DMS79 (cell line): ENCODE measurements at places on chromosomes 1 and 21.

- no peak for DNase-seq
Observed at GRCh38 chr1:157181258-157181657, 43.1 kb upstream of the ETV3 start.

- peak; percentile 30 for DNase-seq
Observed at GRCh38 chr1:160217481-160218051, 12.4 kb downstream of the PEA15 start.

GRCh38 chr21:36235058-36235582 is 78.5 kb downstream of the DOP1B start:
- no peak for DNase-seq

DNA sequence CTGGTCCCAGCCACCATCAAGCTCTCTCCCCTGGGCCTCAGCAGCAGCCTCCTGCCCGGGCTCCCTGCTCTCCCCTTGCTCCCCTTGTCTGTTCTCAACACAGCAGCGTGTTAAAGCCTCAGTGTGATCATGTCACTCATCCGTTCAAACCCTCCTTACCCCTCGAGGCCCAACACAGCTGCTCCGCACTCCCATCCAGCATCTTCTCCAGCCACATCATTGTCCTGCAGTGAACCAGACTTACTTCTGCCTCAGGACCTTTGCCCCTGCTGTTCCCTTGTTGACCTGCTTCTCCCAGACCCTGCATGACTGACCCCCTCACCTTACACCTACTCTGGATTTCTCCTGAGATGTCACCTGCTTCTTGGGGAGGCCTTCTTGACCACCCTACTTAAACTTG is 13.3 kb downstream of the CDK18 start:
- DNase-seq, result no peak

DNA sequence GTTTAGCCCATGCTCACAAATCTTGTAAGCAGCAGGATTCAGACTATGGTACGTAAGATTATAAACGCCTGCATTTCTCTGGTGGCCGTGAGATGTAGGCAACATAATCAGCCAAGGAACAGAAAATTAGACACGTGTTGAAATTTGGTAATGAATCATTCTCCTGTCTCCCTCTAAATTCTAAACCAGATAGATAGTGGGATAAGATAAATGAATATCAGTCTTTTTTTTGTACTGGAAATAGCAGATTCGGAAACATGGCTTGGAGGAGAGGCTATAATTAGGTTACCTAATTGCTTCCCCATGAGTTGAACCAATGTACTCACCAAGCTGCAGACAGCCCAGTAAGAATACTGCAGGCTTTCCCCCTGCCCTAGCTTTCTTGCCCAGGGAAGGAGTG is 172.3 kb downstream of the TGFB2 start:
- no peak for DNase-seq

- DNase-seq, result no peak
Observed at GRCh38 chr21:39317134-39318090, 4.0 kb upstream of the BRWD1 start.

- no peak for DNase-seq
Observed at GRCh38 chr1:167744901-167745300, 23.1 kb downstream of the MPZL1 start.

- DNase-seq, result no peak
Observed at GRCh38 chr1:17361687-17362086, 10.3 kb upstream of the PADI6 start.

GRCh38 chr1:113742515-113742914 is 16.8 kb downstream of the PHTF1 start:
- DNase-seq, result no peak

DNA sequence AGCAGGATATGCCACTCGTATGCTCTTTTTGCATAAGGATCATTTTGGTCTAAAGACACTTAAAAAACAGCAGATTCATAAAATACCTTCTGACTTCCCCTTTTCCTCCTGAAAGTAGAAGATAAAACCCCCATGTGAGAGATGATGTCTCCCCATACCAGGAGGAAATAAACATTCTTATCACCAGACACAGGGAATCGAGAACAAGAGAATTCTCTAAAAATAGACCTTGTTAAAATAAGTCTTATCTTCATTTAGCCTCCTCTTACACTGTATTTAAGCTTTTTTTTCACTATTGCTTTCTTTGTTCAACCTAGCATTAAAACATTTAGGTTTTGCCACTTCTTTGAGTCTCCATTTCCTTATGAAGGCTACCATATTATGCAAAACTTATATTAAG is 709.3 kb downstream of the KCNT2 start:
- no peak for DNase-seq

- DNase-seq, result no peak
Observed at GRCh38 chr1:157834430-157834829, 7.2 kb downstream of the CD5L start.

- DNase-seq, result no peak
Observed at GRCh38 chr21:36964827-36965719, 1.4 kb downstream of the HLCS start.

GRCh38 chr1:66172272-66172671 is 361.7 kb upstream of the SGIP1 start:
- no peak for DNase-seq

DNA sequence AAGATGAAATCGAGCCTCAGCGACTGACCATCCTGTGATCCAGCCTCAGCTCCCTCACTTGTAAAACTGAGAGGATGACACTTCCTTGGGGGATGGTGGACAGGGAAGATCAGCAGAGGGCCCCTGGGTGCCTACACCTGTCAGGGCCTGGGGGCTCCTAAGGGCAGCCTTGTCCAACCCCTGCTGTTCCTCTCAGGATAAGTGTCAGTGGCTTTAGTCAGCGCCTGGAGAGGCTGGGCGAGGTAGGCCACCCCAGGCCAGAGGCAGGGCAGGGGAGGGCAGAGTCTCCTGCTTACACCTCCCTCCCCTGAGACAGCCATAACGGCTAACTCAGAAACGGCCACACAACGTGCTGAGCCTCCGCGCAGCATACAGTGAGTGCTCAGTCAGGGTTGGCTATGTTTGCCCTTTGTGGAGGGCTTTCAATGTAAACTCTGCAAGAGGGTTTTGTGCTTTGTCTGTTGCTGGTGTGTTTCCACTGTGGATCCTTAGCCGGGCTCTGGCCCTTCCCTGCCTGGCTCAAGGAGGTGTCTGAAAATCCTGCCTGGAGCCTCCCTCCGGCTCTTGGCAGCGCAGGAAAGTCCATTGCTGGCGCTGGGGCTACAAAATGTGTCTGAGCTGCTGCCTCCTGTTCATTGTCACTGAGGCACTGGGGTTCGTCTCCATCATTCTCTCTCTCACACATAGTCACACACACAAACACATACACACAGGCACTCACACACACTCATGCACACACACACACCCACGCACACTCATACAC is 588.4 kb downstream of the PTPRU start:
- DNase-seq, result no peak

GRCh38 chr1:185798505-185798904 is 64.3 kb downstream of the HMCN1 start:
- DNase-seq, result no peak

- DNase-seq, result no peak
Observed at GRCh38 chr21:38921511-38922251, 116.0 kb downstream of the ETS2 start.

DNA sequence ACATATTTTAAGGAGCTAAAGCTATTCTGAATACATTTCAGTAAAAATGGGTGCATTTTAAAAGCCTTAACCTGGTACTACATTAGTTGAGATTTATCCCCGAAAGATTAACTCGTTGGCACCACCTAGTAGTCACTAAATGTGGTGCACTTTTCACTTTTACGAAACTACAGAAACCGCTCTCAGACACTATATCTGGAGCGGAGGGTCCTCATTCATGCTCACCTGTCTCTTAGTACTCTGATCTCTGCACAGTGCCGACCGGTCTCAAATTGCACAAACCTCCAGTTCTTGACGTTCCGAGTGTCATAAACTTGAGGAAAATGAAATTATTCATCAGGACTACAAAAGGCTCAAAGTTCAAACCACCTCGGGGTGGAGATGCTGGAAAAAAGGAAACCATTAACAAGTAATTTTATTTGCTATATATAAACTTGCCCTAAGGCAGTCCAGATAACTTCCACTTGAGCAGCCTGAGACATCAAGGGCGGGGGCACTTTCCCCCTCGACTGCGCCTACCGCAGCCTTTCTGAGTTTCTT is 722 bp downstream of the LZIC start:
- DNase-seq, result peak; percentile 20

DNA sequence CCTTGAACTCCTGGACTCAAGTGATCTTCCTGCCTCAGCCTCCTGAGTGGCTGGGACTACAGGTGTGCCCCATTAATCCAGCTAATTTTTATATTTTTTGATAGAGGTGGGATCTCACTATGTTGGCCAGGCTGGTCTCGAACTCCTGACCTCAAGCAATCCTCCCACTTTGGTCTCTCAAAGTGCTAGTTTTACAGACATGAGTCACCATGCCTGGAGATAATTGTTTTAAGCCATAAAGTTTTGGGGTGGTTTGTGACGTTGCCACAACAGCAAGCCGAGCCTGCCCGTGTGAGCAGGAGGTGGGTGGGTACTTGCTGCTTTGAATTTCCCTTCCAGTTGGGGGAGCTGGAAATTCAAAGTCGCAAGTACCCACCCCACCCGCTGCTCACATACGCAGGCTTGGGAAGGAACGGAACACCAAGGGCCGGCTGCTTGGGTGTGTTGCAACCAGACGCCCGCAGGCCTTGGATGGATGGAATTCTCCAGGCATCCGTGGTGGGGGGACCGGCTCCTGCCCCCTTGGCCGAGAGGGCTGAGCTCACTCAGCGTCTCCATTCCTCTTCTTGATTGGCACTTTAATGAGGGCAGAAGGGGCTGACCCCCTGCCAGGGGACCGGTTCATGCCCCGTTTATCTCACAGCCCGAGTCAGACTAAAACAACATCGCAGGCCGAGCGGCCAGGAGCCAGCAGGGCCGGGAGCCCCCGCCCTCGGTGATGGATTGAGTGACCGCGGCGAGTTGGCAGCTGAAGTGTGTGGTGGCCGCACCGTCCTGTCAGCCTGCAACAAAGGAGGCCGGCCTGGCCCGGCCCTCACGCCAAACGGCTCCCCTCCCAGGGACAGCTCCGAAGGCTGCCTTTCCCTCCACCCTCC is 78.1 kb downstream of the DHRS3 start:
- no peak for DNase-seq

DNA sequence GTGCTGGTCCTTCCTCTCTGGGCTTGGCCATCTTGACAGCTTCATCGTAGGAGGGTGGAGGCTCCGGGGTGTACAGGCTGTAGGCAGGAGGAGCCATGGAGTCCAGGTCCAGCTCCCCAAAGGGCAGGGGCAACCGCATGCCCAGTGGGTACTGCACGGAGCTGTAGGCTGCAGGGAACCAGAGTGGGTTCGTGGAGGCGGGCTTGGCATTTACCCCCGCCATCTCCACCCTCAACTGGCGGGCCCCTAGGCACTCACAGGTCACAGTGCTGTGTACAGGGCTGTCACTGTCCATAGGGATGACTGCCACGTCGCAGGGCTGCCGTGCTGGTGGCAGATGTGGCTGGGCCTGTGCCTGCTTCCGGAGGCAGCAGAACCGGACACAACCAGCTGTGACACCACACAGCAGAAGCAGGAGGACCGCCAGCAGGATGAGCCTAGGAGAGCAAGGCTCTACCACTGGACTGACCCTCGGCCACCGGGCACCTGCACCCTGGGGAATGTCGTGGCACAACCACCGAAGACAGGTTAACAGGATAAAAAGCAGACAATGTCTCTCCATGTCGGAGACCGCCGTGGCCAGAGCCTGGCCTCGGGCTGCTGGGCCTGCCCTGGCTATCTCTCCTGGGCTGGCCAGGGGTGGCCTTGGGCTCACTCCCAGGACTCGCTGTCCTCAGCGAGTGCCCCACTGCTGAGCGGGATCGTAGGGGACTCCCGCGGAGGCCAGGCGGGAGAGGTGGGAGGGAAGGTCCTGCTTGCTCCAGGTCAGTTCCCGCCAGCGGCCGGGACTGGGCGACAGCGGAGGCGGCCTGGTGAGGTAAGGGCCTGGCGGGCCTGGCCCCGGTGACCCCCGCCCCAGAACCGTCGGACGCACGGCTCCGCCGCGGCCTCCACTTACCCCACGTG is 831 bp downstream of the TMEM52 start:
- DNase-seq, result no peak

GRCh38 chr1:154971341-154971998 is 923 bp upstream of the SHC1 start:
- DNase-seq, result no peak

DNA sequence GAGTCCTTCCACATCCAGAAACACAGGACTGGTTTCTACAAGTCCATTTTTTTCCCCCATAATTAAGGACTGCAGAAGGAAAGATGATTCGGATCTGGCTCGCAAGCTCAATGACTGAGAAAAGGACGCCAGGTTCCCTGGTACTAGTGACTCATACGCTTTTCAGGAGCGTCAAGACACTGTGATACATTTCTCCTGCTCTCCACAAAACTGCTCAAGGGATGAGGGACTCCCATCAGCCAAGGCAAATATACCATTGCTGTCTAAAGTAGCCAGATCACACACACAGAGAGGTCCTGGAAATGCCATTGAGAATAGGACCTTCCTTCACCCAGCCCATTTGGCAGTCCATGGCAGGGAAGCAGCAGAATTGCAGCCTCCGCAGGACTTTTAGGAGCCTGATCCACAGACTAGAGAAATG is 253.6 kb upstream of the IRF2BP2 start:
- no peak for DNase-seq

DNA sequence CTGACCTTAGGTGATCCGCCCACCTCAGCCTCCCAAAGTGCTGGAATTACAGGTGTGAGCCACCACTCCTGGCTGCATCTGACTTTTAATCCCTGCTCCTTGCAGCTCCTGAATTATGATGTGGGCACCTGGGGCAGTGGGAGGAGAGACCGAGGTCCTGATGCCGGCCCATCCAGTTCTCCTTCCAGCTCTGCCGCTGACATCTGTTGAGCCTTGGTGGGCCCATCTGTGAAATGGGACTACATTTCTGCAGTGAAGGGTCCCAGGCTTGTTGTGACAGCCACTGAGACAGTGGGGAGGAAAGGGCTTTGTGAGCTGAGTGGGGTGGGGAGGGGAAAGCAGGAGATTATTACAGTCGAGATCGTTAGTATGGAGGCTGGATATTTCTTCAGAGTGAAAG is 11.8 kb downstream of the PLA2G2F start:
- no peak for DNase-seq

DNA sequence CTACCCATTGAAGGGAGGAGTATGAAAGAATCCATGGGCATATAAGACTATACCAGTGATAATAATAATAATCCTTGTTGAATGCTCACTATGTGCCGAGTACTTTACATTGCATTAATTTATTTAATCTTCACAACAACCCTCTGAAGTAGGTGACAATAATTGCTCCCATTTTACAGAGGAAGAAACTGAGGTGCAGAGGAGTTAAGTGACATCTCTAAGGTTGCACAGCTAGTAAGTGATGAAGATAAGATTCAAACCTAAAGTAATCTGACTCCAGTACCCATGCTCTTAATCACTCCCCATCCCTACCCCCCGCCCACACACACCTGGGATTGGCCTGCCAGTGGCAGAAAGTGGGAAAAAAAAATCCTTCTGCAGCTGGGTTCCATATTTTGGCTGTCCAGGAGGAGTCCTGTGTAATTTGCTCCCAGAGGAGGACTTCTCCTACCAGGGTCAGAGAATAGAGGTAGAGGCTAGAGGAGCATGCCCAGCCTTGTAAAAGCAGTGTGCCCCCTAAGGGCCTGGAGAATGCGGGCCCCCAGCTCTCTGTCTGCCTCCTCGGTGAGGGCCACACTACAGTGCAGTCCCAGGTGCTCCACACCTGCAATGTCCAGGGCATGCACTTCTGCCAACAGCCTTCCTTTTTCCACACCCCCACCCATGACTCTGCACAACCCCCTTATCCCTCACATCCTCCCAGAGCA is 57.8 kb downstream of the TMEM53 start:
- DNase-seq, result no peak
